Stimulated activated naive CD4-positive, alpha-beta T cell (primary cell): ENCODE measurements at places on chromosomes 4 and X.

DNA sequence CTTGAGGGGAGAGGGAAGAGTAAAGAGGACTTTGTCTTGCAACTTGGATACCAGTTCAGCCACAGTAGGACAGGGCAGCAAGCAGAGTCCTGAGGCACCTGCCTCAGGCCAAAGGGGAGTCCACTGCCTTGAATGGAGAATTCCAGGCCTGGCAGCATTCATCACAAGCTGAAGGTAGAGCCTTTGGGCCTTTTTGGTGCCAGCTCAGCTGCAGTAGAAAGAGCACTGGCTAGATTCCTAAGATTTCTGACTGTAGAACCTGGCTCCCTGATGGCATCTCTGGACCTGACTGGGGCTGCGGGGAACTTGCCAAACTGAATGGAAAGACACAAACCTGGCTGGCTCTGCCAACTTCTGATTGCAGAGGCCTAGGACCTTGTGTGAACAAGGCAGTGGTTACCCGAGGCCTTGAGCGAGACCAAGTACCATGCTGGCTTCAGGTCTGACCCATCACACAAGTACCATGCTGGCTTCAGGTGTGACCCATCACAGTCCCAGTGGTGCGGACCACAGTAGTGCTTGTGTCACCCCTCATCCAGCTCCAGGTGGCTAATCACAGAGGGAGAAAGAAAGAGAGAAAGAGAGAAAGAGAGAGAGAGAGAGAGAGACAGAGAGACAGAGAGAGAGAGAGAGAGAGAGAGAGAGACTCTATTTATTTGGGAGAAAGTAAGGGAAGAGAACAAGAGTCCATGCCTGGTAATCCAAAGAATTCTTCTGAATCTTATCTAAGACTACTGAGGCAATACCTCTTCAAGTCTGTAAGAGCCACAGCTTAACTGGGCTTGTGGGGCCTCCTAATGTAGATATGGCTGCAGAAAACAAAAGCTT, 137.6 kb upstream of the SPIN4 start:
- no peak for DNase-seq

- DNase-seq, result no peak
Observed at GRCh38 chr4:142312391-142312790, 533.7 kb downstream of the INPP4B start.

DNA sequence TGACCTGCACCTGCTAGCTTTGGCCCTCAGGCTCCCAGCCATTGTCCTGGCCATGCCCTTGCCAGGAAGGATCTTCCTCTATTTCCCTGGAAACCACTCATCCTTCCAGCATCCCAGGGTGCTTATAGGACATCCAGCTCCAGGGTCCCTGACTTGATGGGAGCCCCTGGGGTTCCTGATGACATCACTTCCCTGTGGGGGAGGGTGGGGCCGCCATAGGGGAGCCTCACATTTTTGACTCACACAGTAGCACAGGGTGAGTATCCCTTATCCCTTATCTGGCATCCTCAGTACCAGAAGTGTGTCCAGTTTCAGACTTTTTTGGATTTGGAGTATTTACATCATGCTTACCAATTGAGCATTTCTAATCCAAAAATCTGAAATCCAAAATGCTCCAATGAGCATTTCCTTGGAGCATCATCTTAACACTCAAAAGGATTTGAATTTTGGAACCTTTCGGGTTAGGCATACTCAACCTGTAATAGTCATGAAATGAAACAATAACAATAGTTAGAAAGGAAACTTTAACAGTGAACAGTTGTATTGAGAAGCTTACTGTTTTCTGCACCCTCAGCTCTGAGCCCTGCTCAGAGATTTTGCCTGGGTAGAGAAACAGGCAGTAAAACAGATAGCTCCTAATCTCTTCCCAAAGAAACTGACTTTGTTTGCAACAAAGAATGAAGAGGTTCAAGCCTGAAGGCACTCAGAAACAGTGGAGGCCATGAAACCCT, 22.1 kb downstream of the TNIP2 start:
- DNase-seq, result no peak

GRCh38 chrX:8971116-8971515, 62.8 kb downstream of the FAM9B start:
- peak; percentile 55 for DNase-seq

DNA sequence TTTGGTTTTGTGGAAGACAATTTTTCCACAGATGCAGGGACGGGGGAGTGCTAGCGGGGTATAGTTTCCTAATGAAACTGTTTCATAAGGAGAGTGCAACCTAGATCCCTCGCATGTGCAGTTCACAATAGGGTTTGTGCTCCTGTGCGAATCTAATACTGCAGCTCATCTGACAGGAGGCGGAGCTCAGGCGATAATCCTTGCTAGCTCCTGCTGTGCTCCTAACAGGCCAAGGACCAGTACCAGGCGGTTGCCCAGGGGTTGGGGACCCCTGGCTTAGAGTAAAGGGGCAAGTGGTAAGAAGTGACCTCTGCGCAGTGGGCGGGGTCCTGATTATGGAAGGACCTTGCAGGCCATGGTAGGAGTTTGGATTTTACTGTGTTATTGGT, 3.8 kb downstream of the SCML1 start:
- no peak for DNase-seq

GRCh38 chr4:74093981-74094623, 4.9 kb downstream of the CXCL2 start:
- DNase-seq, result no peak

- DNase-seq, result no peak
Observed at GRCh38 chr4:47915378-47915777, 995 bp upstream of the NFXL1 start.

DNA sequence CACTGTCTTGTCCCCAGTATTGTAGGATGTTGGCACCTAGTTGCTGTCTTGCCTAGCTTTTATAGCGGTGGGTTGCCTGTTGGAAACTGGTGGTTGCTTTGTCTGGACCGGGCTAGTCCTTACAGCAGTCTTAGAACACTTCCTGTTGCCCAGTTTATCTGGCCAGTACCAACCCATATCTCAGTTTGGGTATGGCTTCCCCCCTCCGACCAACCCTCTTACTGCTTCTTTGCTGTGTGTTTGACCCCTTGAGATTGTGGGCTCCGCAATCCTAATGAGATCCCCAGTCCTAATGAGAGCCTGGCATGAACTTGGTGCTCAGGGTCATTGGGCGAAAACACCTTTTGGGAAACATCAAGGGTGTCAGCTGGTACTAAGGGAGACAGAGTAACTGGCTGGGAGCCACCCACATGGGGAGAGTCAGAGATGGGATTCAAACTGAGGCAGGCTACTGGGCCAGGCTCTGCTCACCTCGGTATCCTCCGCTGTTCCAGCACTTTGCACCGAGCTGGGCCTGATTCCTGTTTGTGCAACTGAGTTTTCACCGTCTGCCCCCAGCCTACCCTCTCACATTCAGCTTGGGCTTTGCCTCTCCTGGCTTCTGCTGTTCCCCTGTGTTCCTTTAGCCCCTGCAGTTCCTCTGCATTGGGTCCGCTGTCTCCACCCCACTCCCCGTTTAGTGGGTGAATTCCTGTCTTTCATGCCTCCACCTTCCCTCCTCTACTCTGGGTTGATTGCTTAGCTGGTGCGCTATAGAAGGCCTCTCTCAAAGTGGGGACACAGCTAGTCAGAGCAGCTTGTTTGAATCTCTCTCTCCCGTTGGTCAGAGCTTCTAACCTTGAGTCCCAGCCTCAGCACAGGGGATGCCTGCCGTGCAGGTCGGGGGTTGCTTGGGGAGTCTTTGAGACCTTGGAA, 1.6 kb downstream of the TBC1D14 start:
- no peak for DNase-seq

DNA sequence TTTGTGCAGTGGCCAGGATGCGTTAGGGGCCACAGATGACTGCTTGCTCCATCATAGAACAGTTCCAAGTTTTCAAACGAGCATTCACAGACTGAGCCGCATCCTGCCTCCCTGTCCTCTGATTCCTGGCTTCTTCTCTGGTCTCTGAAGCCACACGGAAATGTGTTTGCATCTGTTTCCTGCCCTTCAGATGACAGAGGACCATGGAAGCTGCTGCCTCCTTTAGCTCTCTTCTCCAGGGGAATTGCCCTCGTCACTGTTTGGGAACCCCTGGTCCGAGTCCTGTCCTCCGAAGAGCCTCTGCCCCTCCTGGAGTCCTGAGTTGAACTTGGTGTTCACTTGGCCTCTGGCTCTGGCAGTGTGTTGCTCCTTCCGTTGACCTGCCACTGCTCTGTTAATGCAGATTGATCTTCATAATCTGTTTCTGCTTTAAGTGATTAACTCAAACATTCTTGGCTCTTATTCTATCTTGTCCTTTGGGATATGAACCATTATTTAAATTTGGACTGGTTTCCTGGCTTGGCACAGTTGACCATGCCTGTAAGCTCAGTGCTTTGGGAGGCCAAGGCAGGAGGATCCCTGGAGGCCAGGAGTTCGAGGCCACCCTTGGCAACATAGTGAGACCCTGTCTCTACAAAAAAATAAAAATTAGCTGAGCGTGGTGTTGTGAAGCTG, 96.0 kb downstream of the PTTG2 start:
- no peak for DNase-seq

DNA sequence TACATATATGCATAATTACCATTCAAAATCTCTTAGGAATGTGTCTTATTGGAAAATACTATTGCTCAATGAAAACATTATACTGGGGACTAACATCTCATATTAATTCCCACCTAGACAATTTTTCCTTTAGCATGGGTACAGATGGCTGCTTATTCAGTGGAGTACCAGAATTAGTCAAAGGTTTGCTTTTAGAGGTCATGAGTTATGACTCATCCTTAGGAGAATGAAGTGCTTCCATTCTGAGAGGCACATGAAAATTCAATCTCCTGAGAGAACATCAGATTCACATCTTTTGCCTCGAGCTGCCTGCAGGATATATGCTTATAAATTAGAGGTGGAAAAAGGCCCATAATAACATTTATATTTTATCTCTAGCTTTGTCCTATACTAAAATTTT, 378.0 kb upstream of the DMD start:
- no peak for DNase-seq

GRCh38 chr4:152785639-152786615, 6.2 kb downstream of the ARFIP1 start:
- DNase-seq, result no peak

DNA sequence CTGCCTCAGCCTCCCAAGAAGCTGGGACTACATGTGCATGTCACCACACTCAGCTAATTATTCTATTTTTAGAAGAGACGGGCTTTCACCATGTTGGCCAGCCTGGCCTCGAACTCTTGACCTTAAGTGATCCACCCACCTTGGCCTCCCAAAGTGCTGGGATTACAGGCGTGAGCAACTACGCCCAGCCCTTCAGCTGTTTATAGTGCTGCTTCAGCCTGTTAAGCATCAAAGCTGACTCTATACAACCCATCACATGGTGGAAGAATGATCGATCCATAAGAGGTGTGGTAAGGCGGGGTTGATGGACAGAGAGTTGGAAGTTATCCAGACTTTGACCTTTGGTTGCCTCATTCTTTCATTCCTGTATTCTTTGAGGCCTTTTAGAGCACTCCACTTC, 56.2 kb upstream of the RAPGEF2 start:
- no peak for DNase-seq

- peak; percentile 49 for DNase-seq
Observed at GRCh38 chrX:27186671-27187070, 276.5 kb downstream of the PPP4R3C start.

DNA sequence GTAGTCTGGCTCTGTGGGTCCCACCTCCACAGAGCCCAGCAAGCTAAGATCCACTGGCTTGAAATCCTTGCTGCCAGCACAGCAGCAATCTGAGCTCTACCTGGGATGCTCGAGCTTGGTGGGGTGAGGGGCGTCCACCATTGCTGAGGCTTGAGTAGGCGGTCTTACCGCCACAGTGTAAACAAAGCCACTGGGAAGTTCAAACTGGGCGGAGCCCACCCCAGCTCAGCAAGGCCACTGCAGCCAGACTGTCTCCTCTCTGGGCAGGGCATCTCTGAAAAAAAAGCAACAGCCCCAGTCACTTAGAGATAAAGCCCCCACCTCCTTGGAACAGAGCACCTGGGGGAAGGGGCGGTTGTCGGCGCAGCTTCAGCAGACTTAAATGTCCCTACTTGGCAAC, 243.2 kb upstream of the POF1B start:
- DNase-seq, result no peak

GRCh38 chrX:29728639-29729038, 486.7 kb upstream of the MAGEB2 start:
- DNase-seq, result no peak

GRCh38 chr4:186839122-186840037, 115.7 kb upstream of the FAT1 start:
- no peak for DNase-seq

DNA sequence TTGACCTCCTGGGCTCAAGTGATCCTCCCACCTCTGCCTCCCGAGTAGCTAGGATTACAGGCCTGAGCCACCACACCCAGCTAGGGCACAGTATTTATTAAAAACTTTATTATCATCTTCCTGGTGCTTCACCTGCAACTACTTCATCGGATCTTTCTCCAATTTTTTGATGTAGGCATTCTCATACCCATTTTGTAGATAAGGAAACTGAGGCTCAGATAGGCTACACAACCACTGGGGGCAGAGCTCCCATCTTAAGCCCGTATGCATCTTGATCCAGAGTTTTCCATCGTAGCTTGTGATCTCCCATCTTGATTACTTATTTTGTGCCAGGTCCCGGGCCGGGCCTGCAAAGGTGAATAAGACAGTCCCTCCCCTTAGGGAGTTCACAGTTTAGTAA, 68.1 kb upstream of the BCOR start:
- no peak for DNase-seq

GRCh38 chrX:132615391-132616131, 126.7 kb upstream of the MBNL3 start:
- peak; percentile 12 for DNase-seq

- DNase-seq, result no peak
Observed at GRCh38 chr4:173651651-173652282, 121.7 kb upstream of the HAND2 start.

DNA sequence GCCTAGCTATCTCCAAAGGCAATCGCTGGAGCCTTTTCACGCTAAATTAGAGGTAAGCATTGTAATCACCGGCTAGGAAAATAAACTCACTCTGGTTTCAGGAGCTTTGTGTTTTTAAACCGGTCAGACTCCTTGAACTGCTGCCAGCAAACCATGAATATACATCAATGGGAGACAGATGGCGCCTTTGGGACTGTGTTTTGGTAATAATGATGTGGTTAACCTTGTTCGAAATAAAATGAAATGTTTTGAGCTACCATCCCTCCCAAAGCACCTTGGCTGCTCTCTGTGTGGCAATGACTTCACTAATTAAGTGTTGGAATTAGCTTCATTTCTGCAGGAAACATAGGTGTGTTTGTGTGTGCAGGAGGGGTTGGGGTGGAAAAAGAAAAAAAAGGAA, 65.3 kb downstream of the CLNK start:
- no peak for DNase-seq

DNA sequence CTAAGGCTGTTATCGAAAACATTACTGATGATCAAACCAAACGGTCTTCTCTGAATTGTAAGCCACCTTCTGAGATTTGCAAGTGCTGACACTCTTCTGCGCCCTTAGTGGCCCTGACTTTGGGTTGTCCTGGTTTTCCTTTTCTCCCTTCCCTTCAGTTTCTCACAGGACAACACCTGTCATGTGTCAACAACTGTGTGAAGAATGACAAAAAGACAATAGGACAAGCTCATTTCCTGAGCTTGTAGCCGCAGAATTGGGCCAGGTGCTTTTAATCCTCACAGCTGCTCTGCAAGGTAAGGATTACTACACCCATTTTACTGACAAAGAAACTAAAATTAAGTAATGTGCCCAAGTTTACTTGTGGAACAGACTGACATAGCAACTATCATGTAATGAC, 44.9 kb upstream of the TXK start:
- no peak for DNase-seq
